ENCODE measurements at places on chromosomes 7 and 10.

DNA sequence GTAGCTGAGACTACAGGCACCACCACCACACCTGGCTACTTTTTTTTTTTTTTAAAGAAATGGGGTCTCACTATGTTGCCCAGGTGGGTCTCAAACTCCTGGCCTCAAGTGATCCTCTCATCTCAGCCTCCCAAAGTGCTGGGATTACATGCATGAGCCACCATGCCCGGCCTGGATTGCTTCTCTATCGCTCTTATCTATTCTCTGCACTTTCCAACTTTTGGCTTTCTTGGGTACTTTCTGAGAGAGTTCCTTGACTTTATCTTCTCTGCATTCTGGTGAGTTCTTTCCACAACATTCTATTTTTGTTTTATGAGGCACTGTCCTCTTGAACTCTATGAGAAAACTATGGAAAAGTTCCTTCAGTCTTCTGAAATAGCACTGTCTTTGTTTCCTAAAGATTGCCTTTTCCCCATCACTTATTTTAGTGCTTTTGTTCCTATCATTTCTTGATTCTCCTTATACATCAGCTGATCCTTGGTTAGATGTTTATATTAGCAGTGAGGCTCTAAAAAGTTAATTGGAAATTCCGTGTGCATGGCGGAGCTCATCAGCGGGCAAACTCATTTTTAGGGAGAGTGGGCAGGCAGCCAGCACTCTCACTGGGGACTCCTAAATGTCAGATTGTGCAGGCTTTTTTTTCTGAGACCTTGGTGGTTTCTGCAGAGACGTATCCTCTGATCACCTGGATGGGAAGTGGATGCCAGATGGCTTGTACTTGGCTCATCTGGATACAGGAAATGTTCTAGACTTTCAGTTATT, 43.9 kb downstream of the HIP1 start:
- DNase-seq, result no peak

DNA sequence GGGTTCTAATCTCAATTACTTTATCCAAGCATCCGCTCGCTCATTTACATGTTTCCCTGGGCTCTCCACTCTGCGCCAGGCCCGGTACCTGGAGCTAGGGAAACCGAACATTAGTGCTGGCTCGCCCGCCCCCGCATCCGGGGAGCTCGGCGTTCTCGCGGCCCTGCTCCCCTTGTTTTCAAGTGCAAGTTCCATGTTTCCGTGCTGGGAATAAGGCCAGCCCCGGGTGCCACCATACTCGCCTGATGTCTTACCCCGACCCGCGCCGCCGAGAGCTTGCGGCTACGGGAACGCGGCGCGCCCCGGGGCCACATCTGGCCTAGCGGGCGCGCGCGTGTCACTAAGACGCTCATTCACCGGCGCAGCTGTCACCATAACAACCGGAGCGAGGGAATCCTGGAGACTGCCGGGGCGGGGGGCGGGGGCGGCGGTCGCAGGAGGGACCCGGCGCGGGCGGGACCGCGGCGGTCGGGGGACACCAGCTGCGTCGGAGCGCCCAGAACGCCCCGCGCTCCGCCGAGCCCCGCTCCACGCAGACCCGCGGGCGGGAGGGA, at the start of gene NEURL1:
Gene NEURL1 (plus strand): TSS at position 344 of the 554 bp plus-strand sequence. CDS start 683 bp downstream, outside the sequence.
- no peak for DNase-seq

DNA sequence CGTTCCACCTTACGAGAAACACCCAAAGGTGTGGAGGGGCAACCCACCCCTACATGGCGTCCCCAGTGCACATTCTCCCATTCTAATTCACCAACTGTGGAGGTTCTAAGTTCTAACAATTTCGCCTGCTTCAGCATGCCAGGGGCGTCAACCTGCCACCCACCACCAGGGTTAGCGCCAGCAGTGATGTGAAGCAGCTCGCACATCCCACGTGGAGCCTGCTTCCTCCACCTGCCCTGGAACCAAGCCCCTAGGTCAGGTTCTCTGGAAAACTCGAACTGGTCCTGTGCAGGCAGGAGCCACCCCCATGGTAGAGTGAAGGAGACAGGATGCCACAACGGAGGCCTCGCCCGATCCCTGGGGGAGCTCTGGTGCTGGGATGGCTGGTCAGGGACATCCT, 33.3 kb upstream of the FXYD4 start:
- no peak for DNase-seq

DNA sequence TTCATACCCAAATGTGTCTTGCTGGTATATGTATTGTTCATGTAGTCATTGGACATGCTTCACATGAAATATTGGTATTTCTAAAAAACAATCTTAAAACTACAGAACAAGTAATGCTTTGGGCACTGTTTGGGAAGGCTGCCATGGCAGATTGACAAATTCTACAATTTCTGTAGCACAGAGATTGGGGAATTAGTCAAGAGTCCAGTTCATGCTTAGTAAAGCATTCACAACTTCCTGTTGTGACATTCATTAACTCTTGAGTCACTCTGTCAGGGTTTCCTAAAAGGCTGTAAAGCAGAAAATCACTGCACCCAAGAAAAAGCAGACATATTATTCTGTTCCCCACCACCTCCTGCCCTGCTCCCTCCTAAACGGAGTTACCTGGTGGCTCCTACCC, 398.9 kb downstream of the PHTF2 start:
- no peak for DNase-seq

DNA sequence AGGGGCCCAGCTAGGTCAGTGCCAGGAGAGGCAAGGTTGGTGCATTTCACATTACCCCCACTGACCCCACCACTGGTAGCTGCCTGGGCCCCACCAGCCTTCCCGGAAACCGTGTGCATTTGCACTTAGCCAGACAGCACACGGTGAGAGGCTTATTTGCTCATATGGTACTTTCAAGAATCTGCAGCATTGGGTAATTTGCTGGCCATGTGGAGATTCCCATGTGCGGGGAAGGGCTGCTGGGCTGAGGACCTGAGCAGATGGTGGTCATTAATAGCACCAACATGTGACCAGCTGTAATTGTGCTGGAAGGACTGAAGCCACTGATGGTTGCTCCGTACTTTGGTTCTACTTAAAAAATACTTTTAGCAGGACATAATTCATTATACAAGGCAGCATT, 323.8 kb downstream of the DPP6 start:
- DNase-seq, result no peak

DNA sequence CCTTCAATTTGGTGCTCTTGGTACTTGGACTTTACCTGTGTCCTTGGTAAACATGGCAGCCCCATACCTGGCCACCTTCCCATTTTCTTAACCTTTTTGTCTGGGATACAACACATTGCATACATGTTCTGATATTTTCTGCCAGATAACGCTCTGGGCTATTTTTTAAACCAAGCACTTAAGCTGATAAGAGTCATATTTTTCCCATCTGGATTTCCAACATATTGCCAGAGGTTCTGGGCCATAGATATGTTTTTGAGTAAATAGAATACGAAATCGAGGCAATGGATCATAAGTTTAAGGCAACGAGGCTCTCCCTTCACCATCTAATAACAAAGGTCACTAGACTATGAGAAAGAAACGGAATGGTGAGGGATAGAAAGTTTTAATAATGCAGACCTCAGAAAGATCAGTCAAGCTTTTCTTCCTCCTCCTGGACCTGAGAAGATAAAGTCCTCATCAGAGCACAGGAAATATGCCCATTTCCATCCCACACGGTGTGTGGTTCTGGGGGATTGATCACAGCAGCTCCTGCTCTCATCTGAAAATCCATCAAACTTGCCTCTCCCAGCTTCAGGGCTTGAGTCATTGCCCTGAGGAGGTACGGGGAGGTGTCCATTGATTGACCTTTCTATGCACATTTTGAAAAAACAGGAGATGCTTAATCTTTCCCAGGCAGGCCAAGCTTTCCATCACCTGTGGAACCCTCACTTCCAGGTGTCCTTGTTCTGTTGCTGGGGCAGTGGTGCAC, 257.2 kb downstream of the GFRA1 start:
- DNase-seq, result no peak

- no peak for DNase-seq
Measured at GRCh38 chr7:32511791-32512190, 16.5 kb downstream of the AVL9 start.

- DNase-seq, result no peak
Measured at GRCh38 chr10:19142967-19143366, 94.4 kb downstream of the MALRD1 start.

- DNase-seq, result no peak
Measured at GRCh38 chr7:24560772-24561171, 12.5 kb upstream of the PALS2 start.

DNA sequence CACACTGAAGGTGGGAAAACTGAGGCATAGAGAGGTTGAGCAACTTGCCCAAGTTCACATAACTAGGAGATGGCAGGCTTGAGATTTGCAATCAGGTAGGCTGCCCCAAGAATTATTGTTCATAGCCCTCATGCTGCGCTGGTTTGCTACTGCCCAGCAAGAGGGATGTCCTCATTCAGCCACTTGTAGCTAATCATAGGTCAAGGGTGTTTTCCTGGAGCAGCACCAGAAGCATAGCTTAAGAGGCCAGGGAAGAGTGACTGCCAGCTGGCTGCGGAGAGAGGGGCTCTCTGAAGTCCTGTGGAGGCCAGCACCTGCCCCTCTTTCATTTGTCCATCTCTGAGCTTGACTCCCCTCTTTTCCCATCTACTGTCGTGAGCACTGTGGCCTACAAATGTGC, 15.0 kb downstream of the CDHR3 start:
- DNase-seq, result no peak

- DNase-seq, result no peak
Measured at GRCh38 chr7:16514271-16514670, 12.4 kb upstream of the LRRC72 start.

DNA sequence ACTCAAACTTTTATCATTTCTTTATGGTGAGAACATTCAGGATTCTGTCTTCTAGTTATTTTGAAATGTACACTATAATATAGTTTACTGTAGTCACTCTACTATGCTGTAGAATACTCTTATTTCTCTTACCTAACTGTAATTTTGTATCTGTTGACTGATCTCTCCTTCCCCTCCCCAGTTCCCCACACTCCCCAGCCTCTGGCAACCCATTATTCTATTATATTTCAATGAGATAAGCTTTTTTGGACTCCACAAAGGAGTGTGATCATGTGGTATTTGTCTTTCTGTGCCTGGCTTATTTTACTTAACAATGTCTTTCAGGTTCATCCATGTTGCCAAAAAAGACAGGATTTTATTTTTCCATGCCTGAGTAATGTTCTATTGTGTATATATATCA, 71.4 kb upstream of the DYNC1I1 start:
- DNase-seq, result no peak

GRCh38 chr7:48847917-48848316, 76.4 kb upstream of the CDC14C start:
- no peak for DNase-seq

DNA sequence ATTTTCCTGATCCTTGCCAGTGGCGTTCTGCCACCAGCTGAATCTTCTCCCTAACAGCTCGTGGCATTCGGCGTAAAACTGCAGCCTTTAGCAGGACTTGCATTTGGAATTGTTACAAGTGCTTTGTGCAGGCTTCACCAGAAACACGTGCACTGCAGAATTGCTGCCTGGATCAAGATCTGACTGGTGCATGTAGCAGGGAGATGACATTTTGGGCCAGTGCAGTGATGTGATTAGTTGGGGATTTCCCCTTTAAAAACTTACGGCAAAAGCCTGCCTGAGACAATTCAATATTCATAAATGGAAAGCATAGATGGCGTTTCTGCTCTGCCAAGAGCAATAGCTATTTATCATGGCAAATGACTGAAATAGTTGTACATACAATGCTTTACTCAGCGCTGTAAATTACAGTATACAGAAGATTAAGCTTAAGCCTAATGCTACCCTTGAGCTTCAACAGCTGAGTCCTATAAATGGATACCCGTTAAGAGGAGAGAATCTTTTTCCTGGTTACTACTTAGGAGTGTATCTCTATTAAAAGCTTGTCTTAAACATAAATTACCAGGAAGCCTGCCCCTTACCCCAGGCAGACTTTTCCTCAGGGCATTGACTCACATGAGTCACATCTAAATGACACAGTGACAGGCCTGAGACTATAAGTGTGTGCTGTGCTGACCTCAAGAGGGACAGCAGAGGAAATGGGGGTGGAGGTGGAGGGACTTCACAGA, 106.3 kb downstream of the ATXN7L1 start:
- no peak for DNase-seq

GRCh38 chr7:95929710-95930280, 157.4 kb downstream of the DYNC1I1 start:
- no peak for DNase-seq

DNA sequence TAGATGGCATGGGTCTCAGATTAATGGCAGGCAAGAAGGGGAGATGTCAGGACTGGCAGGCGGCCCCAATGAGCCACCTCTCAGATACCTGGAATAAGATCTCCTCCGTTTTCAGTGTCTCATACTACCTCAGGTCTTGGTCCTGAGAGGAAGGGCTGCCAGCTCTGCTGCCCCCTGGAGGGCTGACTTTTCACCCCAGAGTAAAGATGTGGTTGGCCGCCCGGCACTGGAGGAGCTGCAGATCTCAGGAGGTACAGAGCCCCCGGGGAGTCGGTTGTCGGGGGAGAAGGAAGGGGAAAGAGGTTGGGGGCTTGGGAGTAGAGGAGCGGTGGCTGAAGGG, 642 bp upstream of the COL13A1 start:
- peak; percentile 44 for DNase-seq

DNA sequence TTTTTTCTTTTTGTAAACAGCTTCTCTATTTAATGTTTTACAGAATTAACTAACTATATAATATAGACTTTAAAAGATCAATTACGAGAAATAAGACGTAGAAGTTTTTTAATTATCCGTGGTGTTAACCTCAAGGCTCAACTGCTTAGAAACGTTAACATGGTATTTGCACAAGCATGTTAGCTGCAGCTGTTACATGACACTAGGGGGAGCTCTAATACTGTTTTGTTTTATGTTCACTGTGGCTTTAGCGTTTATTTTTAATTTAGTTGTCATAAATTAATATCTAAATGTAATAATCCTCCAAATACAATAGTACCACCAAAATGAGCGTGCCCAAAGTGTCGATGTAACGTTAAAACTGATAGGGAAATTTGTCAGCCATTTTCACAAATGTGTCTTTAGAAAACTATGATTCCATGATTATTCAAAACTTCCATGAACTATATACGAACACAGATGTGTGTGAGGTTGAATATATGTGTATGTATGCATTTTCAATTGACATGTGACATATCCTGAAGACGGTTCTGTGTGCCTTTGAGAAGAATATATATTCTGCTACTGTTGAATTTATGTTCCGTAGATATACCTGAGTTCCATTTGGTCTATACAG, 828.8 kb upstream of the MBL2 start:
- DNase-seq, result no peak

- DNase-seq, result no peak
Measured at GRCh38 chr7:144649120-144649519, 186.7 kb downstream of the TPK1 start.

DNA sequence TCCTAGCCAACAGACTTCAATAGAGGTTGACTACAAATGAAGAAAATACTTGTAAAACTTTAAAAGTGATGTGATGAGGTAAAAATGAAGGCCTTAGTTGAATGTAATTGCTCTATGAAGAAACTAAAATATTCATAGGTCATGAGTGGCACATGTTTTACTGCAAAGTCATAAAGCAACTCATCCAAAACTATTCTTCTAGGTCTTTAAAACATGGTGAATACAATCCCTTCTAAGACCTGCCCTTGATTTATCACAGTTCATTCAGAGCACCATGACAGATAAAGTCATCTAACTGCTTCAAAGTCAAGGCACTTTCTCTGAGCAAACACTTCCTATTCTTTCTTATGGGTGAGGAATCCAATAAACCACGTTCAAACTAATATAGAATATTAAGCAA, 713.5 kb downstream of the SORCS1 start:
- DNase-seq, result no peak
